ENCODE measurements at places on chromosomes 6 and 20.

DNA sequence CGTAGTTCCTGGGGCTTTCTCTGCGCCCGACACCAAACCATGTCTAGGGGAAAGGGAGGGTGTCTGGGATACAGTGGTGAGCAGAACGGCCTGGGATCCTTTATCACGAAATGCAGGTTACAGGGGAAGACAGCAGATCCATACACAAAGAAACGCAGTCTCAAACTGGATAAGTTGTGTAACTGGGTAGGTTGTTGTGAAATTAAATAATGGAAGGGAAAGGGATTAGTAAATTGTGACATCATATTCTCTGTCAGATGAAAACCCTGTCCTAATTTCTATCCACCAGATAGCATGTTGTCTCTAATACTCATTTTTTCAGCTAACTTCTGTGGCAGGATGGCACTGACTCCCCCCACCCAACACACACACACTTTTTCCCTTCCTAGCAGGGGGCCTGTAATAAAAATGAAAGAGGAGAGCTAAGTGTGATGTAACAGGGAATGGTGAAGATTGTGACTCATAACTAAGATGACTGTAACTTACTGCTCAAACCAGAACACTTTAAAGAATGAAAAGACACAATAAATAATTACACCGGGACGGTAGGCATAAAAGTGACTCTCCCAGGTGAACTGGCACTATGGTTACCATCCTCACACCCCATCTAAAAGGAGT is 769 bp upstream of the TRPC4AP start:
- DNase-seq, result no peak

GRCh38 chr20:63967330-63968135 is 2.2 kb downstream of the ZNF512B start:
- no peak for DNase-seq

- no peak for DNase-seq
Measured at GRCh38 chr6:154969796-154970195, 25.3 kb upstream of the TIAM2 start.

DNA sequence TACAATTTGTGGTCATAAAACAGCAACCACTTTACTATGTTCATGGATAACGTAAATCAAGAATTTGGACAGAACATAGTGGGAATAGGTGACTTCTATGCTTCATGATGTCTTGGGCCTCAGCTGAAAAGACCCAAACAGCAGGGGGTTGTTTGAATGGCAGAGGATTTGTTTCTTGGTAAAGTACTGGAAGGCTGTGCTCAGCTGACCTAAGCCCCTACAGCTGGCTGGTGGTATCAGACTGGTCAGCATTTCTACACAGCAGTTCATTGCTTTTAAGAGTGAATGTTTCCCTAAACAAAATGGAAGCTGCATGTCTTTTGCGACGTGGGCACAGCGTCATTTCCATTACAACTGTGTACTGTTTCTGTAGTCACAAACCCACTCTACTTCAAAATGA is 148.5 kb upstream of the DEFB112 start:
- no peak for DNase-seq

- no peak for DNase-seq
Measured at GRCh38 chr20:11426948-11427347, 490.7 kb upstream of the BTBD3 start.

DNA sequence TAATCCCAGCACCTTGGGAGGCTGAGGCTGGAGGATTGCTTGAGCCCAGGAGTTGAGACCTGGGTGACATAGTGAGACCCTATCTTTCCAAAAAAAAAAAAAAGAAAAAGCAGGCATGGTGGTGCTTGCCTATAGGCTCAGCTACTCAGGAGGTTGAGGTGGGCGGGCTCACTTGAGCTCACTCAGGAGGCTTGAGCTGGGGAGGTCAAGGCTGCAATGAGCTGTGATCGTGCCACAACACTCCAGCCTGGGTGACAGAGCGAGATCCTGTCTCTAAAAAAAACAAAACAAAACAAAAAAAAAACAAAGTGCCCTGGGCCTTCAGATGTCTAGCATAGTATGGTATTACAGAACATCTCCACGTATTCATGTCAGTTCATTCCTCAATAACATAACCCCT is 42.9 kb downstream of the ZFAND3 start:
- no peak for DNase-seq

DNA sequence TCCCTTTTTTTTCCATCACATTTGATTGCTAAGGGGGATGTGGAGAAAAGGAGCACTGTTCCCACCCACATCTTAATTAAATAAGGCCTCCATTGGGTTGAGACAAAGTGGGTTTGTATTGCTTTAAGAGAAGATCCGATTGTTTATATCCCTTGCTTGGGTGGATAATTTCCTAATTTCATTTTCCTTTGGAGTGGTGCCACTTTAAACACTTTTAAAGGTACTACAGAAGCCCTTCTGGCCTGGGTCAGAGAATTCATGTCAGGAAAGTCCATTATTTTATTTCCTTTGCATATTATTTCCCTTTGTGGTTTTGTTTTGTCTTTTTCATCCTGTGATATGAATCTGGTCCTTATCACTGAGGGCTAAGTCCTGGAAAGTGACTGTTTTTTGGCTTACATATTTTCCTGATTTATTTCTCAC is 56.9 kb downstream of the PHACTR2 start:
- no peak for DNase-seq

DNA sequence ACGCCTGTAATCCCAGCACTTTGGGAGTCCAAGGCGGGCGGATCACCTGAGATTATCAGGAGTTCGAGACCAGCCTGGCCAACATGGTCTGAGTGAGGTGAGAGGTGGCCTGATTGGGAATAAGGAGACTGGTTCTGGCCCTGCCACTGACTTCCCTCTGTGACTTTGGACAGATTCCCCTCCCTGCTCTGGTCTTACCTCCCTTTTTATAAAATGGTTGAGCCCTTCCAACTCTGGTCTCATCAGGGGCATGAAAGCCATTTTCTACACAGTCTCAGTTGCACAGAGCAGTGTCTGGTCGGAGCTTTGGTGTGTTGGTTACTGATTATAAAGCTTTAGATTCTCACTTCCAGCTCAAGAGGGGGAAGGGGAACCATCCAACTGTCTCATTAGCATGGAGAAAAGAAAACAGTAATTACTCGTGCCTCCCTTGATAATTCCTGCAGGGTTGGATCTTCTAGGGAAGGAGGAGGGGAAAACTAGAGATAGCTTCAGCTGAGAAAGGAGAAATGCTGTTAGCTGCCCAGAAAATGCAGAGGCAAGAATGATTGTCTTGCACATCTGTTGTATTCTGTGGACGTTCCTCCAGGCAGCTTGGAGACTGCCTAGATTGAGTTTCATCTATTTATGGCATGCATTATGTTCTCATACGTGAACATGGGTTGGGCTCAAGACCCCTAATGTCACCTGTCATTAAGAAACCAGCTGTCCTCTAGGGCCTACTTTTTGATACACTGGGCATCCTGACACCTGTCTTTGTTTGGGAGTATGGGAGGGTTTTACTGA is 30.4 kb downstream of the RALY start:
- no peak for DNase-seq

DNA sequence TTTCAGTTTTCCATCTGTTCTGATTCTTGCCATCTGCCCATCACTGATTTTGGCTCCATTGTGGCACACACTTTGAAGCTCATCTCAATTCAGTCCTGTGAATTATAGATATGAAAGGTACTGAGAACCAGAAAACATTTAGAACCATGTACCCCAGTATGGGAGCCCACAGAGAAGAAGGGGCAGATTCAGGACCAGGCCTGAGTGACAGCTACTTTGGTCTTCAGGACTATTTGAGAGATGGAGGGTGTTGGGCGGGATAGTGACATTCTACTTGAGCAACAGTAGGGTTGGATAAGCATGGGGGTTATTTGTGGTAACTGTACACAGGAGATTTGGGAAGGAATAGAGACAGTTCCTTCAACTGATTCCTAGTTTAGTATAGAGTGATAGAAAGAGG is 259.2 kb upstream of the MANEA start:
- DNase-seq, result no peak

DNA sequence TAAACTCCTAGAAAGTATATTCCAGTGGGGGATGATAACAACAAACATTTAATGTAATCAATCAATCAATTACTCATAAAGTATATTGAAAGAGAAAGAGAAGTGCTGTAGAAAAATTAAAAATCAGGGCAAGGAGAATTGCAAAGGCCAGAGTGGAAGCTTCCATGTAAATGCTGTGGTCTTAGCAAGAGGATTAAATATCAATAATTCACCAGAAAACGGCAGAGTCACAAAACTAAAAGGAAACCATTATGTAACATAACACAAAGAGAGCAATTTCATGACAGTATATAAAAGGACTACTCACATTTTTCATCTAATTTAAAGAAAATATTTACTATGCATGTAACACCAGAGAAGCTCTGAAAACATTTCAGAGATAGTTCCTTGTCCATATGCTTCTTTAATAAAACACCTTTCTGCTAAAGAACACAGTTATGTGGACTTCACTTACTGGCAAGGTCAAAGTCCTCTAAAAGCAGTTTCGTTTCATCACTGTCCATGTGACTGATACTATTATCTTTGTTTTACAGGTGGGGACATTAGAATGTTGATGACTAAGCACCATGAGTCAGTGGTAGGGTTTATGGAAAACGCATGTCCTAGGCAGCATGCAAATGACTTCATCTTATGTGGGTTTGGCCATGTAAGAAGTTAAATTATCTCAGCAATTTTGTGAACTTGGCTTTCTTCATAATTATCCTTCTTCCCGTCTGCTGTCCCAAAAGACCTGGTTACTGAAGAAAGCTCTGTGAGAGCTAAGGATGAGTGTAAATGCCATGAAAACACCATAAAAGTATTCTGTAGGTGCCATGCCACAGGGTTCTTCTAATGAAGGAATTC is 185.8 kb upstream of the TENT5A start:
- no peak for DNase-seq

- DNase-seq, result no peak
Measured at GRCh38 chr6:14396826-14397517, 279.4 kb downstream of the CD83 start.

GRCh38 chr20:43899274-43900120 is 15.2 kb upstream of the TOX2 start:
- no peak for DNase-seq

DNA sequence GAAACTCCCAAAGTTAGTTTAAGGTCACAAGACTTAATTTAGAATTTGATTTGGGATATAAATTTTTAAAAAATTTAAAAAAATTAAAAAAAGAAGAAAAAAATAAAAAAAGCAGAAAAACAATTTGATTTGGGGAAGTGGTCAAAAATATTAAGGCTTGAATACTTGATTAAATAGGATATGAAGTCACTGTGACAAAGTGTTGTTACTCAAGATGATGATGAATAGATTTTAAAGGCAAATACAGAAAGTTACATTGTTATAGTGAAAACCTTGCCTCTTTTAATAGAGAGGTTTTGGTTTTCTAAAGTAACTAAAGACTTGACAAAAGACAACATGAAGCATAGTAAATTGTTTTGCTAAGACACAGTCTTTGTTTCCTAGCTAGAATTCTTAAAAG is 7.2 kb downstream of the CST9 start:
- DNase-seq, result no peak

GRCh38 chr6:71412559-71413140 is 124.0 kb downstream of the OGFRL1 start:
- no peak for DNase-seq

DNA sequence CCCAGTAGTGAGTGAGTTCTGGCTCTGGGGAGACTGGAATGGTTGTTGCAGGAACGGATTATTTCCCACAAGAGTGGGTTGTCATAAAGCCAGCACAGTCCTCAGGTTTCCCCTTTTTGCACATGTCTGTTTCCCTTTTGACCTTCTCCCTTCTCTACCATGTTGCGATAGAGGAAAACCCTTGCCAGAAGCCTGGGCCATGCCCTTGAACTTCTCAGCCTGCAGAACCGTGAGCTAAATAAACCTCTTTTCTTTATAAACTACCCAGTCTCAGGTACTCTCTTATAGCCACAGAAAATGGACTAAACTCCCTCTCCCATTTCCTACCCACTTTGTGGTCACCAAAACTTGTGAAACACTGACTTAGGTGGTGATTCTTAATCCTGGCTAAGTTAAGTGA is 7.2 kb upstream of the PPP1R16B start:
- DNase-seq, result no peak

DNA sequence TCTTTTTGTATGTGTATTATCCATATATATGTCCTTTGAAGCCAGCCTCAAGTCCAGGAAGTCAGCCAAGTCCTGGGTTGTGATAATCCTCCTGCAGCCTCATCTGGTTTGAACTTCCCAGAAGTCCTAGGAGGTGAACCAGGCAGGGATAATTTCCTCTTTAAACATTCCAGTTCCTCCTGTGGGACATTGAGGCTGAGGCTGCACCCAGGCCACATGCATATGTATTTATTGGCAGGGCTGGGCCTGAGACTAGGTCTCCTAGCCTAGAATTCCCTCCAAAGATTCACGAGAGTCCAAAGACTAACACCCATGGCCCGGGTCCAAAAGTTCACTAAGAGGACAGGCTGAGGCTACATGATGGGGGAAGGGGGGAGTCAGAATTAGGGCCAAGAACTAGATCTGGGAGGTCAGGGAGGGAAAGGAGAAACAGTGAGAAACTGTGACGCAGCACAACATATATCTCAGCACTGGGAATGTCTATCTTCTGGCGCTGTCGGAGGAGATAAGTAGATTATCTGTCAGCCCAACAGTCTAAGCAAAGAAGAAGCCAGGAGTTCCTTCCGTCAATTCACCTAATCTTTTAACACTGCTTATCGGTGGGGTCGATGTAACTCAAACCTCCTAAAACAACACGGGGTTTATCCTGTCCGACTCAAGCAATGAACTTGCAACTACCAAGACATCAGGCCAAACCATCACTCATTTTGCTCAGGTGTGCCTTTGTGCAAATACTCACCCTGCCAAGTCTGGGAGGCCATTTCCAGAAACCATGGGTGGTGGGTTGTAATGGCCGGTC is 43.3 kb downstream of the SNX5 start:
- no peak for DNase-seq

DNA sequence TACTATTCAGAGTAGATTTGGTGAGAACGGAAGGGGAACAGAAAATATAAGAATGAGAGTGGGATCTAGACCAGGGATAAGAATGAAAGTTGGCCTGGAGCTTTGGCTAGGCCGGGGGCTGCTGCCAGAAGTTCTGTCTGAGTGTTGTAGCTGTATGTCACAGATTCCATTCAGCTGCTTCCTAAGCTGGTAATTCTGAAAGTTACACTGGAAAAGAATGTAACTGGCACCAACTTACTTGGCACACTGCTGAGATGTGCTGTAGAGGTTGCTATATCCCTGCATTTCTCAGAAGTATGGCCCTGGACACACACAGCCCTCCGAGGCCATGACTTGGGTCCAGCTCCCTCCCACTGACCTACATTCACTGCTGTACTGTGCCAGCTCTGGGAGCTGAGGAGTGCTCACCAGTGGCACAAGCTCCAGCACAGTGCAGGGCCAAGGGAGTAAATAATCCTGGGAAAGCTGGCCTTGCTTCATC is 25.8 kb upstream of the TMEM217 start:
- no peak for DNase-seq

DNA sequence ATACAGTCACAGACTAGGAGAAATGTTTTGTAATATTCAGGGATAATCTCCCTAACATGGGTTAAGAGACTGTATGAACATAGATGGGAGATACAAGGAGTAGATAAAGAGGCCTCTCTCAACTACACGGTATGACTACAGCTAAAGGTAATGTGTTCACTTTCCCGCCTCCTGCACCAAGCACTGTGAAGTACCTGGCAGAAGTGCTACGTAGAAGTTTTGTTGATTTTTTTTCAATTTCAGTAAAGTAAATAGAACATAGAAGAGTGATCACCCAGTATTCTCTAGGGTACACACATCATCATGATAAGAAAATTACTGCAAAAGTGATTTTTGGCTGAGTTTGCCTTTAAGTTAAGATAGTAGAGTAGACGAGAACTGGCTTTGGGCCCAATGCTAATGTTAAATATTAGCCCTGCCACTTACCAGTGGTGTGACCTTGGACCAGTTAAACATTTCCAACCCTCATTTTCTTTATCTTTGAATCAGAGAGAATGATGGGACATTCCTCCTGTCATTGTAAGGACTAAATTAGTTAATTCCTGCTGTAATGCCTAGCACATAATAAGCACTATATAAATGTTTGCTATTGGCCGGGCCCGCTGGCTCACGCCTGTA is 183.6 kb downstream of the COL9A1 start:
- no peak for DNase-seq

Measured in stimulated activated CD8-positive, alpha-beta memory T cell treated with anti-CD3 and anti-CD28 coated beads, Interleukin-7, amount 100 ng/mL, for 1 hour (primary cell).